ENCODE measurements at places on chromosomes 5 and 9.

- DNase-seq = no peak
Measured at GRCh38 chr9:89012294-89013042, 21.2 kb downstream of the S1PR3 start.

- no peak for DNase-seq
Measured at GRCh38 chr9:133969681-133970580, 22.2 kb downstream of the VAV2 start.

GRCh38 chr9:134565316-134565915, 76.2 kb upstream of the COL5A1 start:
- no peak for DNase-seq

GRCh38 chr9:18122171-18122570, 351.8 kb upstream of the ADAMTSL1 start:
- no peak for DNase-seq

DNA sequence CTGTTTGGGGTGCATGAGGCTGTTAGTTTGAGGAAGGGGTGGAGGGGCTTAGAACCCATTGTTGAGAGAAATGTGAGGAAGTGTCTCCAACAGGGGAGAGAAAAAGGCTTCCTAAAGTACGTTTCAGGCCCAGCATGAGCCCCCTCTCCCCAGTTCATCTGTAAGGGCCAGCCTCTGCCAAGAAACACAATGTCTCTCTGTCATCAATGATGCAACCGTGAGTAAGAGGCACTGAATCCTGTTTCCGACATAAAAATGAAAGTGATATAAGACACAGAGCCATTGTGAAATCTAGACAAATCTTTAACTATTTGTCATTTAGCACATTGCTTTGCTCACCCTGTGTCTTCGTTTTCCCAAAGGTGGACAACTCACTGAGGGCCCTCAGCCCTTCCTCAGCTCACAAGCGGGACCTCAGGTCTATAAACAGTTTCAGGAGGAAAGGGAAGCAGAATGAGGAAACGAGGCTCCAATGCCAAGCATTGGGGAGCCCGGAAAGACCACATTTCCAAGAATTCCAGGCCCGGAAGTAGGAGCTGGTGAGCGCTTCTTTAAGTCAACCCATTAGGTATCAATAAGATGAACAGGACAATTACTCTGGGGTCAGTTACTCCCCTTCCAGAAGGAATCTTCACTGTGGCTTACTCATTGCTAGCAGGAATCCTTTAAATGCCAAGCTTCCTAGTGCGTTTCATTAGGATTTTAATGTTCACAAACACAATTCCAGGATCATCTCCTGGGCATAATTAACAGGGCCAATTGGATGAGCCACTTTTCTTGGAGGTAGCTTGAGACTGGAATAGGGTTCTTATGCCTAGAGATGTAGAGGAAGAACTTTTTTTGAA, 59.0 kb upstream of the KLF4 start:
- DNase-seq = peak; percentile 17

DNA sequence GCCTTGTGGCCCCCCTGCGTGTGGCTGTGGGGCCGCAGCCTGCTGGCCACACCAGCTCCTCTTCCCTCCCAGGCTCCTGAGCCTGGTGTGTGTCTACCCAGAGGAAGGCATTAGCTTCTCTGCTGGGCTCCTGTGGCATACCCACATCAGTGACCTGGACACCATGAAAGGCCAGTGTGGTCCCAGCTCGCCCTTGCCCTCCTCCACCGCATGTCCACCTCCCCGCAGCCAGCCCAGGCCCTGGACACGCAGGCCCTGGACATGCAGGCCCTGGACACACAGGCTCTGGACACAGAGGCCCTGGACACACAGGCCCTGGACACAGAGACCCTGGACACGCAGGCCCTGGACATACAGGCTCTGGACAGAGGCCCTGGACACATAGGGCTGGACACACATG, 153.4 kb upstream of the PPP1R26 start:
- DNase-seq = no peak

GRCh38 chr9:92711844-92712243, 41.9 kb upstream of the IPPK start:
- no peak for DNase-seq

DNA sequence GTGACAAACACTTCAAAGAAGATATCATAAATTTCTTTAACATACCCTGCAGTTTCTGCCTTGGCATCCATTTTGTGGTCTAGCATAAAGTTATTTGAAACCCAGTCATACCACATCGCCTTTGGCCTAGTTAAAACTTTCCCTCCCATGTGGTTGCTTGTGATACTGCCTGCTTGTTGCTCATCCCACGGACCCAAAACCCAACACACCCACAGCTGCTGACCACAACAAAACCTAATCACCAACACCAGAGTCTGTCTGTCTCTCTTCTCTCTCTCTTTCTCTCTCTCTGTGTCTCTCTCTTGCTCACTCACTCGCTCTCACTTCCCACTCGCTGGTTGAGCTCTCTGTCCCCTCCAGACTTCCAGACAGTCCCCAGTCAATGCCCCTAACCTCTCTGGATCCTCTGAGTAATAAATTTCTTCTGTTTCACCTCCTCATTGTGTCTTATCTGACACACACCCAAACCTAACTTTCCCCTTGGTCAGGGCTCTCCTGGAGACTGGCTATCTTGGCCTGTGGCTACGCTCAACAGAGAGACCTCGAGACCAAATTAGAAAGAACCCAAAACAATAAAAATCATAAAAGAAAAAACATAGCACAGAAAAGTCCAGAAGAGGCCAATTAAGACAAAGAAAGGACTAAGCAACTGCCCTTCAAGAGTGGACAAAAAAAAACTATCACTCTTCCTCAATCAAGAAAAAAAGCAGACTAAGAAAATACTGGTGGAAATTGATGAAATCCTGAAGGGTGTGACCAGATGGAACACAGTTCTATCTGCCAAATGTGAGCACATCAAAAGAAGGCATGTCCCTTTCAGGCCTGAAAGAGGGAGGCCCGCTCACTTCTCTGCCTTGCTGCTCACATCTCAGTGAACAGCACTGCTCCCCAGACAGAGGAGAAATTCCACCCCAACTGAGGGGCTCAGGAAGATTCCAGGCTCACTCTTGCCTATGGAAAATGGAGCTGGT, 41.5 kb downstream of the TTLL11 start:
- no peak for DNase-seq

DNA sequence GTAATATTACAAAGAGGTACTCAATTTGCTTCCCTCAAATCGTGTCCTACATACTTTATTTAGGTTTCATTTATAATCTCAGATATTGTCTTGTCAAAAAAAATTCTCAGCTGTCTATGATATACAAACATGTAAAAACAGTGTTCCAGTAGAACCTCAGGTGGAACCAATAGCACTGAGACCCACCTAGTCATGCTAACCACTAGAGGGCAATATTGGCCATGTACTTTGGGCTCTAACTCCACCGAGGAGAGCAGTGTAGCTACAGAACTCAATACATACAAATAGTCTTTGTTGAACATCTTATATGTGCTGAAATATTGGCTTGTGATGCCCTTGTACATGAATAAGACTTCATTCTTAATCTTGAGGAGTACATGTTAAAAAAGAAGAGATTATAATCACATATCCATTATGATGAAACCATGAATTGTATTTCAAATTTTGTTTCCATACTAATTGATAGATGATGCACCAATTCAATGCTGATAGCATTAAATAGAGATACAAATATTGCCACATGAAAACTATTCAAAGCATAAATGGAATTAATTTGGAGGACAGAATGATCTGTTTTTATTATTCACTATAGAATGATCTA, 71.2 kb upstream of the CNTLN start:
- DNase-seq = peak; percentile 12

GRCh38 chr5:126624534-126624933, 23.8 kb downstream of the PHAX start:
- no peak for DNase-seq

- no peak for DNase-seq
Measured at GRCh38 chr5:100654895-100655294, 119.7 kb downstream of the FAM174A start.

GRCh38 chr5:139266236-139266635, 27.3 kb upstream of the MATR3 start:
- no peak for DNase-seq

DNA sequence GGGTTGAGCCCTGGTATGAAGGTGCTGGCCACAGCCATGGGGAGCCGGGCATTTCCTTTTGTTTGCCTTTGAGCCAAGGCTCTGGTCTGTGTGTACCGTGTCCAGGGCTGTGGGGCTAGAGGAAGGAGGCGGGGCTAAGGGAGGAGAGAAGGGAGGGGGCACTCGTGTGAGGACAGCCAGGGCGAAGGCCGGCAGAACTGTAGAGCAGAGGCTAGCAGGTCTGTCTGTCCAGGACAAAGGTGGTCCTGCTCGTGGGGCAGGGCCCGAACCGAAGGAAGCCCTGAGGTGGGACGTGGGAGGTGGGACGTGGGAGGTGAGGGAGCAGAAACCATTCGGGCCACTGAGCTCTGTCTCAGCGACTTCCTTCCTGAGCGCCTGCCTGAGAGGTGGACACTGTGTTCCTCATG, 41.3 kb upstream of the TESK1 start:
- no peak for DNase-seq

- DNase-seq = no peak
Measured at GRCh38 chr5:177358370-177358819, 671 bp downstream of the RGS14 start.

GRCh38 chr9:136764301-136764891, at the start of gene LCN15:
Gene LCN15, minus strand, starts transcription at chr9:136764518. Its CDS starts 30 bp downstream, at chr9:136764488.
- DNase-seq = no peak

DNA sequence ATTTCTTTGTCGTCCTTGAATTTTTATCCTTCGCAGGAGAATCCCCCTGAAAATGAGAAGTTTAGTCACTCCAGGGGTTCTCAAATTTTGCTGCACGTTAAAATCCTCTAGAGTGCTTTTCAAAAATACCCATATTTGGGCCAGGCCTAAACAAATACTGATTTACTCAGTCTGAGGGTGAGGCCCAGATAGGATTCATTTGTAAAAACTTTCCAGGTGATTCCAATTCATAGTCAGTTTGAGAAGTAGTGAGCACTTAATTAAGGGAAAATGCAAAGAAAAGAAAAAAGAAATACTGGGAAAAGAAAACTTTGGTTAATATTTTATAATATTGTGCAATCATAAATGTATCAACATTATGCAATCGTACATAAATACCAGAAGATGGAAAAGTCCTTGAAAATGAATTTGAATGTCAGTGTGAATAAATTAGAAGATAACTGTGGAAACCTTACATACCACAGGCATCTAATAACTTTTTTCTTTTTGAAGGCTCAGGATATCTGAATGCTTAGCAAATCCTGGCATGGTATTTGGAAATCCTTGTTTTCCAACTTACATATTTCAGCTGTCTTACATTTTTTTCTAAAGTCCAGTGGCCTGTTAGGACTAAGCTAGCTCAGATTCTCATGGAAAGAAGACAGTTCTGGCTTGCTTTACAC, 116.5 kb upstream of the DAPK1 start:
- DNase-seq = no peak

GRCh38 chr5:143471041-143471509, 67.6 kb upstream of the NR3C1 start:
- DNase-seq = no peak

All from globus pallidus (tissue), 1 donor.